ENCODE measurements at places on chromosomes 3 and 15.

DNA sequence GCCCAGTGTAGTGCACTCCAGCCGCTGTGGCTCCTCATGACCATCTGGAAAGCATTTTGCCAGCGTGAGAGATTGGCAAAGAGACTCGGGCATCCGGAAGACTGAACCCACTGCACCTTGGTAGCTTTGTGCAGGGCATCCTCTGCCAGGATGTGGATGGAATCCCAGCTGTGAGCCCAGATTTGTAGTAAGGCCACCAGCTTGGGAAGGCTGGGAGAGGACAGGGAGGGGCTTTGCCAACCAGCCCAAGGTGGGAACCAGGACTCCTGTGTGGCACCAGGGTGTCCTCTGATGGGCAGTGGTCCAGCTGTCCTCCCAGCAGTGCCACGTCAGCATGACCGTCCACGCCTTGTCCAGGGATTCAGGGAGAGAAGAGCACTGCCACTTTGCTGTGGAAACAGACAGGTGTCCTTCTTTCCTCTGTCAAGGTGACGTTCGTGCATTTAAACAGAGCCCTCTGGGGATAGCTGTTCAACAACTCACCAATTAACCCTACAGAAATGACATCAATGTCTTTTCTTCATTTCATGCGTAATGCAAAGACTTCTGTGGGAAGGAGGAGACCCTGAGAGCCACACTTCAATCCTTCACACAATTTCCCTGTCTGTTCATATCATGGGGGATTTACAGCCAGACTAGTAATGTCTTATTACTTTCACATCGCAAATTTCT is 19.1 kb downstream of the KLF15 start:
- no peaks in the 10 kb centered on the region for H3K36me3 ChIP-seq
- H3K4me3 ChIP-seq, result no peak overlapping the region
- H3K4me1 ChIP-seq, result no peaks in the 10 kb centered on the region
- H3K27ac ChIP-seq, result no peak overlapping the region
- H3K27me3 ChIP-seq, result peaks cover 2% of the 10 kb centered on the region

DNA sequence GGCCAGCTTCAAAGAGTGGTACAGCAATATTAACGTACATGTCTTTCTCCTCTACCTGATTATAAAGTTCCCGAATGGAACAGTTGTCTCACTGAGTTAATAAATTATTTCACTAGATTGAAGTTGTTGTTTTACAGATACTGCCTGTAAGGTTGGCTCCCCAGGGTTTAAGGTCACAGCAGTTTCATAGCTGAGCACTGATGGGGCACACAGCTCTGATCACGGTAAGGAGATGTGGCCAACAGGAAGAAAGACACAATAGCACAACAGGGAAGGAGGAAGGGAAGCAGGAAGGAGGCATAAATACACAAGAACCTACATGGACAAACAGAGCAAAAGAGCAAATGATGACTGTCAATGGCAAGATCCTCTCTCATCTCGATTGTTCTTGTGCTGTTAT is 215.6 kb downstream of the WNT5A start:
- H3K4me3 ChIP-seq, result no peak overlapping the region
- DNase-seq, result no peak

GRCh38 chr3:22593638-22594037 is 609.5 kb upstream of the UBE2E2 start:
- no peak for DNase-seq
- H3K4me3 ChIP-seq, result no peak overlapping the region
- H3K27ac ChIP-seq, result no peak overlapping the region
- no peaks in the 10 kb centered on the region for H3K27me3 ChIP-seq

DNA sequence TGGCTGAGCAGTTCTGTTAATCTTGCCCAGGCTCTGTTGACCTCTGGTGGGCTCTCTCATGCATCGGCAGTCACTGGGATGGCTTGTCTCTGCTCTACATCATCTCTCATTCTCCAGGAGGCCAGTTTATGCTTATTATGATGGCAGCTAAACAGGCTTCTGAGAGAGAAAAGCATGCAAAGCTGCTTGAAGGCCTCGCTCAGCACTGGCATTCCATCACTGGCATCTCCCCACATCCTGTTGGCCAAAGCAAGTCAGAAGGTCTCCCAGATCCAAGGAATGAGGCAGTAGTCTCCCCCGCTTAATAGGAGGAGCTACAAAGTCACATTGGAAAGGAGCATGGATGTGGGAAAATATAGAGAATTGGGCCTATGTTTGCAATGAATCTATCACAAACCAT is 212.6 kb downstream of the ZNF621 start:
- no peak overlapping the region for H3K4me3 ChIP-seq
- H3K4me1 ChIP-seq, result no peaks in the 10 kb centered on the region
- H3K27me3 ChIP-seq, result peaks cover 5% of the 10 kb centered on the region
- no peak for DNase-seq
- no peak overlapping the region for H3K27ac ChIP-seq
- H3K36me3 ChIP-seq, result no peaks in the 10 kb centered on the region

- H3K4me3 ChIP-seq, result no peak overlapping the region
- H3K36me3 ChIP-seq, result no peaks in the 10 kb centered on the region
- no peaks in the 10 kb centered on the region for H3K27me3 ChIP-seq
- no peaks in the 10 kb centered on the region for H3K4me1 ChIP-seq
Observed at GRCh38 chr3:73664389-73664788, 39.6 kb upstream of the PDZRN3 start.
